Left ventricle myocardium inferior (tissue), 1 donor: ENCODE measurements at places on chromosomes 1 and 21.

- DNase-seq = no peak
Measured at GRCh38 chr1:59516881-59517280, 220.0 kb downstream of the FGGY start.

DNA sequence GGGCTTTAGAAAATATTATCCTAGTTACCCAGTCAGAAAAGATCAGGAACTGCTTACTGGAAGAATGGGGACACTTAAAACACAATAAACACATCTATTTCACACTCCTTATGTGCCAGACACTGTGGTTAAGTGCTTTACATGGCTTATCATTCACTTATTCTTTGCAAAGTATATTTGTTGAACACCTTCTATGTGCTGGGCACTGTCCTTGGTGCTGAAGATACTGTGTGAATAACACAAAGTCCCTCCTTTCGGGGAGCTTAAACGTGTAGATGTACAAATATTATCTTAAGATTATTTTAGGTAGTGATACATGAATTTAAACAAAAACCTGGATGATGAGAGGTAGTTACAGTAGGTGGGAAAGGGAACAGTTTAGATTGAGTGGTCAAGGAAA is 169.3 kb downstream of the ST6GALNAC5 start:
- DNase-seq = no peak

GRCh38 chr1:18575620-18576019 is 55.0 kb upstream of the PAX7 start:
- peak; percentile 61 for DNase-seq

DNA sequence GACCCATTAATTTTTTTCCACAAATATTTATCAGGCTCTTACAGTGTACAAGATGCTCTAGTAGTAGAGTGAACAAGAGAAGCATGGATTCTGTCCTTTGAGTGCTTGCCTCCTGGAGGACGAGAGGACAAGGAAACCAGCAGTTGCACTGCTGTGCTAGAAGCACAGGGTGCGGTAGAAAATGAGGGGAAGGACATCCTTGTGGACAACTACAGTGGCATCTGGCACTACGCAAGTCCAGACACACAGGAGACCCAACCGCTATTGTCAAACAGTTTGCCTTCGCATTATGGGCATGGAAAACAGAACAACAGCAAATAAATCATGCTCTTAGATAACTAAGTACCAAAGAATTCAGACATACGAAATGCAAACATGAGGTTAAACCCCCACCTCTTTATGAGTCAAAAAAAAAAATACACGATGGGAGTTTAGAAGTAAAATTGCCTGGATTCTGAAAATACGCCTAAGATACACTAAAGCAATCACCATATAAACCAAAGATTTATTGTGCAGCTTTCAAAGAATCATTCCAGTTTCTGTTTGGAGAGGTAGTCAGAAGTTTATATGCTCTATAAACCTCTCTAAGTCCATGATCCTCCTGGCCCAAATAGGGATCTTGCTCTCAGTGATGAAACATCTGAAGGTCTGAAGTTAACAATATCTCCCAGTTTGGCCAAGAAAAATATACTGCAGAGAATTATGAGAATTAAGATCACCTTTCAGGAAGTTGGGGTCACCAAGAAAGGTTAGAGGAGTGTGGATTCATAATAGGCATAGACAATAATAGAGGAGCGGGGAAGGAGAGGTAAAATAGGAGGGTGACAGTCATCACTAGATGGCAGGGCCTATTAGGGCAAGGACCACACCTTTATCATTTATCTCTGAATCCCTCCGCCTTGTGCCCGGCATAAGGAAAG is 307.8 kb downstream of the NFIA start:
- DNase-seq = no peak

DNA sequence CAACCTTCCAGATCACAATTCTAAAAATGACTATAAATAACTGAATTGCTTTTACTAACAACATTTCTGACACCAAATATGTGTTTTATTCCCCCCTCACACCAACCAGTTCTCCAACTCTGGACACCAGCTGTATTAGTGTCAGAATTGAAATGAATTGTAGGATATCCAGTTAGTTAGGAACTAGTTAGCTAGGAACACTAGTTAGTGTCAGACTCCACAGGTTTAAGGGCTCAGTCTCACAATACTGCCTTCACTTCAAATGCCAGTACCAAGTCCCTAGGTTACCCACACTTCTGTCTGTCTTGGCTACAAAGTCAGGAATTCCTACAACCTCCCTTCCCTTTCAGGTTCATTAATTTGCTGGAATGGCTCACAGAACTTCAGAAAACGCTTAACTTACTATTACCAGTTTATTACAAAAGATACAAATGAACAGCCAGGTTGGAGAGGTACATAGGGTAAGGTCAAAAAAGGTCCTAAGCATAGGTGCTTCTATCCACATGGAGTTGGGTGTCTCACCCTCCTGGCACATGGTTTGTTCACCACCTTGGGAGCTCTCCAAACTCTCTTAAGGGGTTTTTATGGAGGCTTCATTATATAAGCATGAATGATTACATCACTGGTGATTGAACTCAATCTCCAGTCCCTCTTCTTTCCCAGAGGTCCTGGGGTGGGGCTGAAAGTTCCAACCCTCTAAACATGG is 4.2 kb downstream of the STXBP3 start:
- no peak for DNase-seq
